Cardiac septum (tissue), 1 donor: ENCODE measurements at places on chromosomes 11 and 22. TPM values are rescaled to one million over a fixed set of nuclear protein-coding genes. Genes with fewer than 3 reads are reported as not detected.

DNA sequence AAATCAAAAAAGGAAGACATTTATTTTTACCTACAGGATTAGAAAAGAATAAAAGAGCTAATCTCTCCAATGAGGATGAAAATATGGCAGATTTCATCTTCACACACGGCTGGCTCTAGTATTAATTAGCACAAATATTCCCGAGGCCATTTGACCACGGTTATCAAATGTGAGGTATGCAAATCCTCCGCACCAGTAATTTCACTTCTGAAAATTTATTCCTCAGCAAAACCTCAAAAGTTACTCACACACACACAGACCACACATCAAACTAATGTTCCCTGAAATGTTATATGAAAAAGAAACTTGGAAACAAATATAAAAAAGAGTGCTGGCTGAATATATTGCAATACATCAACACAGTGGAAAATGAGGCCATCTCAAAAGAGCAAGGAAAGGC, 32.8 kb downstream of the CELSR1 start:
- no peak for DNase-seq

Gene OR2AG1
- total RNA-seq: not detected

GRCh38 chr11:86068138-86068871, 579 bp downstream of the PICALM start:
- peak; percentile 78 for DNase-seq

DNA sequence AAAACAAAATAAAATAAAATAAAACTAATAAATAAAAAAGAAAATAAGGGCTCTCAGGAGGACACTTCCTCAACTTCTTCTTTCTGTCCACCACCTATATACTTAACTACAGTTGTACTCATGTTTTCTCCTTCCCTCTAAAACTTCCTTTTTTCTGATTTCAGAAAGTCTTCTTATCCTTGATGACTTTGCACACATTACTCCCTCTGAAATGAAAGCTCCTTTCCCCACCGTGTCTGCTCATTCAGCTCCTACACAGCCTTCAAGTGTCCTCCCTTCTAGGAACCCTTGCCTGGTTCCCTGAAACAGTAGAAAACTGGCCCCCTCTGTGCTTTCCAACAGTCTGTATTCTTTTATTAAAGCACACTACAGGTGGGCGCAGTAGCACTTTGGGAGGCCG, 18.3 kb upstream of the DDX17 start:
- no peak for DNase-seq

DNA sequence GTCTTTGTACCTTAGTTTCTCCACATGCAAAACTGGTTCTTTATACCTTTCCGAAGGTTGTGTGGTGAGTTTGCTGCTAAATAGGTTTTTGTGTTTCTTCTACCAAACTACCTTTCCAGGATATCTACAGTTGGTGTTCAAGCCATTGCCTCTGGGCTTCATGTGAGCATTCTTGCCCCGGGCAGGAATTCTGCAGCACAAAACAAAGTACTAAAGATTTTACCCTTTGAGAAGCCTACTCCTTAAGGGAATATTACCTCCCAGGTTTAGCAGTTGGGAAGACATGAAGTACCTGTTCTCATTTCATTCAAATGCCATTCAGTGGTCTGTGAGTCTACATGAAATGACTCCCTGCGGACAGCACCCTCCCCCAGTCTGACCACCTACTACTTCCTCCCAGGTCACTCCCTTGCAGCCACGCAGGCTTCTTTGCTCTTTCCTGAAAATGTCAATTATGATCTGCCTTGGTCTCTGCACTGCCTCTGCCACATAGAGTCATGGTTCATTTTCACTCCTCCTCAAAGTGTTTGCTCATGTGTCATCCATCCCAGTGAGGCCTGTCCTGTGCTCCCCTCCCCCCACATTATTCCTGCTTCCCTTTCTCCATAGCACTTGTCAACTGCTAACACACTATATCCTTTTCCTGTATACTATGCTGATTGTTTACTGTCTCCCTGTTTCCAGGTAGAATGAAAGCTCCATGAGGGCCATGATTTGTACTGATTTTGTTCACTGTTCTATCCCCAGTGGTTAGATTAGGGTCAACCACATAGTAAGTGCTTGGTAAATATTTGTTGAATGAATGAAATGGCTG, 36.9 kb downstream of the PACS1 start:
- DNase-seq: no peak

GRCh38 chr11:131684111-131685060, 314.0 kb downstream of the NTM start:
- no peak for DNase-seq

Gene OR10G7
- total RNA-seq: not detected

Gene LYVE1
- 15.2 TPM for total RNA-seq

GRCh38 chr11:57779276-57779675, 17.7 kb downstream of the CTNND1 start:
- no peak for DNase-seq

DNA sequence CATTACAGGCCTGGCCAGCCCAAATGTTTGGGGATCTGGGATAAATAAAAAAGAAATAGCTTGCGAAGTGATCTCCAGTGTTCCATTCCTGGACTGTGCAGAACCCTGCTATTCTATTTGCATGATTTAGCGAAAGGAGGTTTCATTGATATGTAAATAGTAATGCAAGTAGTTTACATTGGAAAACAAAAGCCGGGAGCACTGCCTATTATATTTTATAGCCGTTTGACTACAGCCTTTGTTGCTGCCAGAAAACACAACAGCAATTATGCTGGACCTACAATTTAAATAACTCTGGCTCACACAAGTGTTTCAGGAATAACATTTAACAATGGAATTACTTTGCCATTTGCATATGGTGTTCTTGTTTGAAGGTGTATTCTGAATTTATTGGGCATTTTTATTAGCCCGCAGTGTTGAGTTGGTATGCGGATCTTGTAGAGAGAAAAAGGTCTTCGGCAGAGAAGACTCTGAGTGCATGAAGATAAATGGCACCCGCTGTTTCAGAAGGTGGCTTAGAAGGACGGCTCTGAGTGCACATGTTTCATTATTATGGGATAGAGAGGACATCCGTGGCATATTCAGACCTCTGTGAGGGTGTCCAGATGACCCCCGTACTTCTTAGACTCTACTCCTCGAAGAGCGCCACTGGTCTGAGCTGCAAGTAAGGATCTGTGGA, 315.0 kb downstream of the BRD1 start:
- no peak for DNase-seq

GRCh38 chr11:130122141-130122575, 37.4 kb upstream of the ST14 start:
- no peak for DNase-seq

- DNase-seq: no peak
Measured at GRCh38 chr22:29722587-29722986, 2.8 kb downstream of the CABP7 start.

- no peak for DNase-seq
Measured at GRCh38 chr11:61783717-61784505, 8.5 kb downstream of the TMEM258 start.

DNA sequence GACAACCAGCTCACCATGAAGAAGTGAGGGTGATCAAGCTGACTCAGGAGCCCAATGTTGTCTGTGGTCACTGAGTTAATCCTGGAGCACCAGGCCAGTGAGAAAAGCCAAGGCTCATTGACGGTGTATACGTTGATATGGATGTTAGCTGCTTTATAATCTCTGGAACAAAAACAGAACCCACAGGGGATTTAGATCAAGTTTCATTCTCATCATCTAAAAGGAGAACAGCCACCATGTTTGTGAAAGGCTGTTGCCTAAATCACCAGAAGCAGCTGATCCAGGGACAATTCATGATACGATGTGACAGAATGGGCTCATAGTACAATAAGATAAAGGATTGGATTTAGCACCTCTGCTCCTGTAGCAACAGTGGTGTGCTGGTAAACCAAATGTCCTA, 68.5 kb downstream of the GDPD4 start:
- DNase-seq: no peak

Gene ANKK1
- 0.16 TPM for total RNA-seq

- no peak for DNase-seq
Measured at GRCh38 chr11:7688238-7688826, 15.0 kb upstream of the CYB5R2 start.

- no peak for DNase-seq
Measured at GRCh38 chr22:45460288-45461109, 42.2 kb upstream of the FBLN1 start.

- DNase-seq: no peak
Measured at GRCh38 chr22:29470159-29470855, 9.7 kb upstream of the NEFH start.

GRCh38 chr11:46348566-46349401, 1.5 kb downstream of the DGKZ start:
- no peak for DNase-seq

Gene KCNK4
- total RNA-seq: not detected

DNA sequence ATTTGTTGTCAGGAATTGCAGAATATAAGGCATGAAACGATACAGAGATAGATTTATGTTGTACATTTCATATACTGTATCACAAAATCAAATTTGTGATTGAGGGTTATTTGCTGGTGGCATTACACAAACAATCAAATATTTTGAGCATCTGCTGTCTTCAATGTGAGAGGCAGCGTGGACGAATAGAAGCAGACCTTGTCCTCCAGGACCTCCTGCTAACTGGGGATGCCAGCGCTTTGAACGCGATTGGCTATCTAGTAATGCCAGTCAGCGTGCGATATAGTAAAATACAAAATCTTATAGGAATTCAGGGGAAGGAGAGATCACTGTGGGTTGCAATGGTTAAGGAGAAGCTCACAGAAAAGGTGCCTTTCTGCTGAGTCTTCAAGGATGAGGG, 631 bp upstream of the SNX19 start:
- no peak for DNase-seq

GRCh38 chr11:82599836-82600235, 133.8 kb downstream of the FAM181B start:
- DNase-seq: no peak

Gene FAT3
- total RNA-seq: 9.2 TPM

- no peak for DNase-seq
Measured at GRCh38 chr11:115421992-115422689, 82.1 kb downstream of the CADM1 start.

Gene MRGPRE
- 0.38 TPM for total RNA-seq

DNA sequence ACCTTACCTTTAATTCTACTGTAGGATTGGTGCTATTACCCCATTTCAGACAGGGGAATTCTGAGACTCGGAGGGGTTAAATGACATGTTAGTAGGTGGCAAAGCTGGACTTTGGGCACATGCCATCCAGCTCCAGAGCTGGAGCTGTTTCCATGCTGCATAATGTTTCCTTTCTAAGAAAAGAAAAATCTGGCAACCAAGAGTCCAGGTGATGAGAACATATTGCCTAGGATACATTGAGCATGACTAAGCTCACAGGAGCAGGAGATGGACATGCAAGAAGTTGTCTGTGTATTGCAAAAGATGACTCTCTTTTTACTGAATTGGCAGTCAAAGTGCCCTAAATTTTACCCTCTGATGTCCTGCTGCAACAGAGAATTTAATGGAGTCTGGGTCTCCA, 150.8 kb upstream of the SYT13 start:
- DNase-seq: no peak

- DNase-seq: no peak
Measured at GRCh38 chr11:69947793-69948255, 128.6 kb upstream of the FGF3 start.

- DNase-seq: no peak
Measured at GRCh38 chr11:27514558-27514957, 8.0 kb upstream of the LIN7C start.

- no peak for DNase-seq
Measured at GRCh38 chr11:33325451-33325850, 68.3 kb downstream of the HIPK3 start.

- no peak for DNase-seq
Measured at GRCh38 chr22:36221799-36222751, 17.3 kb downstream of the APOL2 start.

- no peak for DNase-seq
Measured at GRCh38 chr11:106828576-106828975, 189.7 kb downstream of the GUCY1A2 start.

Gene RASD2
- 3.5 TPM for total RNA-seq

GRCh38 chr11:107545101-107545514, 20.4 kb downstream of the ALKBH8 start:
- no peak for DNase-seq

GRCh38 chr11:75891947-75892739, 77.1 kb downstream of the UVRAG start:
- DNase-seq: no peak

GRCh38 chr11:10653261-10653660, 40.3 kb downstream of the IRAG1 start:
- no peak for DNase-seq

- no peak for DNase-seq
Measured at GRCh38 chr11:1888347-1888753, 3.3 kb downstream of the PRR33 start.

DNA sequence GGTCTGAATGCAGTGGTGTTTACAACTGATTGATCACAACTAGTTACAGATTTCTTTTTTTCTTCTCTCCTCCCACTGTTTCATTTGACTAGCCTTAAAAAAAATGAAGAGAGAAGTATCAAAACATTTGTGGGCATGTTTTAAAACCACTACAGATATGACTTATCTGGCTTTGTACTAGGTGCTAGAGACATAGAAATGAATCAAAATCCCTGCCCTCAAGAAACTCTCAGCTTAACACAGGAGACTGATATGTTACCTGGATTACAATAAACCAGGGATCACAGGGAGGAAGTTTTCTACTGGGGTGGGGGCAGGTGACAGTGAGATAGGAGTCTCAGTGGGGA, 25.2 kb upstream of the CTR9 start:
- DNase-seq: no peak

DNA sequence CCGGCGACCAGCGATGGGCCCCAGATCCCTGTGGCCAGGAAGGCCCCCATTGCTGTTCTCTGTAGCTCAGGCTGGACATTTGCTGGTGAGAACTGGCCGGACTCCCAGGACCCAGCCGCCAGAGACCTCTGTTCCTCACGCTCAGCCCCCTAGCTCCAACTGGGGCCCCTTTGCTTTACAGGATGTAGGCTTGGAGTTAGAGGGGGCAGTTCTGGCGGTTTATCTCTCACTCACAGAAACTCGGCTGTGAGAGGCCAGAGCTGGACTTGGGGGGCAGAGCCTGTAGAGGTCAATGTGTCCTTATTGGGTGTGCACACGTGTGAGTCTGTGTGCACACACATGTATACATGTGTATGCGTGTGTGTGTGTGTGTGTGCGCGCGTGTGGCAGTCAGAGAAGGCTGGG, 502 bp downstream of the SMIM38 start:
- DNase-seq: no peak

GRCh38 chr11:78823588-78823987, 248.9 kb upstream of the NARS2 start:
- no peak for DNase-seq

Gene POTEH
- total RNA-seq: not detected

- DNase-seq: no peak
Measured at GRCh38 chr11:44016131-44016530, 31.6 kb upstream of the ACCSL start.
